ENCODE measurements at places on chromosomes 6 and 20. TPM values are rescaled to one million over a fixed set of nuclear protein-coding genes. Genes with fewer than 3 reads are reported as not detected.

TDP2 gene
- total RNA-seq: 16.0 TPM

- no peak overlapping the region for H3K27ac ChIP-seq
- peaks cover 3% of the 10 kb centered on the region for H3K4me1 ChIP-seq
- DNase-seq: peak; percentile 17
- no peaks in the 10 kb centered on the region for H3K36me3 ChIP-seq
- H3K4me3 ChIP-seq: no peak overlapping the region
- H3K27me3 ChIP-seq: peaks cover 4% of the 10 kb centered on the region
Measured at GRCh38 chr20:1509237-1509636, 18.0 kb upstream of the SIRPB2 start.

GLP1R gene
- under 0.01 TPM for total RNA-seq

GRCh38 chr20:48620507-48621375, 207.1 kb downstream of the PREX1 start:
- H3K27ac ChIP-seq: no peak overlapping the region
- peak; percentile 89 for DNase-seq
- peaks cover 15% of the 10 kb centered on the region for H3K27me3 ChIP-seq
- H3K36me3 ChIP-seq: peaks cover 20% of the 10 kb centered on the region
- H3K4me3 ChIP-seq: peak overlapping the region; percentile 20
- H3K4me1 ChIP-seq: peaks cover 24% of the 10 kb centered on the region

PNPLA1 gene
- not detected for total RNA-seq

DNA sequence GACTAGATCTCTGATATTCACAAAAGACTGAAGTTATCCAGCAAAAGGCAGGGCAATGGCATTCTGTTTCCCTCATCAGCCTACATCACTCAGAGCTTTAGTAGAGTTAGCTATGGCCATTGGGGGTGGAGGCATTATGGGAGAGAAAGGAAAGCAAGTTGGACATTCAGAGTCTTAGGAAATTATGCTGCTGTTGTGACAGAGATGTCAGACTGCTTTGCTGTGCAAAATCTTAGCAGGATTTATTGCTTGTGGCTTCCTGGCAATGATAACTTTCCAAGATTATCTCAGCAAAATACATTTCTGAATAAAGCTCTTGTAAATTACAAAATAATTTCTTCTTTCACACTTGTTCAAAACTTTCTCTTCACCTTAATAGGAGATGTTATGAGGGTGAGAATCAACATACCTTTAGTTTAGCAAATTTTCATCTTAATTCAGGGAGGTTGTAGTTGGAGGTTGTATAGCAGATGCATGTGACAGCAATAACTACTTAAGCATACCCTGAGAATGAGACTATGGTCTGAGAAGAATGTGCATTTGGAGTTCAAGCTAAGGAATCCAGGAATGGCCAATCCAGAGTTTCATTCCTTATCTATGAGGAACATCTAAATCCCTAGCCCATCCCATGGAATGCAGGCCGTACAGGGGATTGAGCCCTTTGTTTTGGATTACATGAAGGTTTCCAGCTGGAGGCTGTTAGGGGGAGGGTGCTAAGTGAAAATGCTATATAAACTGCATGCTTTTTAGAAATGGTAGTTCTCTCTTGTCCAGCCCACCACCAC, 179.8 kb downstream of the HAO1 start:
- no peaks in the 10 kb centered on the region for H3K4me1 ChIP-seq
- no peak for DNase-seq
- H3K4me3 ChIP-seq: no peak overlapping the region
- H3K27ac ChIP-seq: no peak overlapping the region

CCN6 gene
- 0.09 TPM for total RNA-seq

GRCh38 chr6:27188061-27188884, 59.2 kb upstream of the PRSS16 start:
- H3K36me3 ChIP-seq: no peaks in the 10 kb centered on the region
- H3K4me3 ChIP-seq: peak overlapping the region; percentile 84
- peak; percentile 92 for DNase-seq
- H3K27ac ChIP-seq: peak overlapping the region; percentile 93
- H3K4me1 ChIP-seq: peaks cover 6% of the 10 kb centered on the region

SLC22A3 gene
- 8.2 TPM for total RNA-seq

VWA7 gene
- 1.2 TPM for total RNA-seq

DNA sequence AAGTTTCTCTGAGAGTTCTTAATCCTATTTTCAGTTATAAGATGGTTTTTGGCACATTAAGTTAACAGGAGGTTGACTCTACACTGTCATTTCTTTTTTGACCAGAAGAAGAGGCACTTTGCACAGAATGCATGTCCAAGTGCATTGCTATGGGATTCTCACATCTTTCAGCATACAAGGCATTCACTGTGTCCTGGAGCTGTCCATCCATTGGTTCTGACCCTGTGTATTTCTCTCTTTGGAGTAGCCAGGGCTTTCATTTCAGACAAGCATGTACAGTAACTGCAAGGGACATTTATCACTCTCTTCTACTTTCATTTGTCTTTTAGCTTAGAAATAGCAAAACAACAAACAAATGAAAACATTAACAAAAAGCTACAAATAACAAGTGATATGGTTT, 275.1 kb upstream of the IMPG1 start:
- H3K4me3 ChIP-seq: no peak overlapping the region
- H3K36me3 ChIP-seq: no peaks in the 10 kb centered on the region
- DNase-seq: peak; percentile 19
- H3K27ac ChIP-seq: no peak overlapping the region
- H3K27me3 ChIP-seq: no peaks in the 10 kb centered on the region

DNA sequence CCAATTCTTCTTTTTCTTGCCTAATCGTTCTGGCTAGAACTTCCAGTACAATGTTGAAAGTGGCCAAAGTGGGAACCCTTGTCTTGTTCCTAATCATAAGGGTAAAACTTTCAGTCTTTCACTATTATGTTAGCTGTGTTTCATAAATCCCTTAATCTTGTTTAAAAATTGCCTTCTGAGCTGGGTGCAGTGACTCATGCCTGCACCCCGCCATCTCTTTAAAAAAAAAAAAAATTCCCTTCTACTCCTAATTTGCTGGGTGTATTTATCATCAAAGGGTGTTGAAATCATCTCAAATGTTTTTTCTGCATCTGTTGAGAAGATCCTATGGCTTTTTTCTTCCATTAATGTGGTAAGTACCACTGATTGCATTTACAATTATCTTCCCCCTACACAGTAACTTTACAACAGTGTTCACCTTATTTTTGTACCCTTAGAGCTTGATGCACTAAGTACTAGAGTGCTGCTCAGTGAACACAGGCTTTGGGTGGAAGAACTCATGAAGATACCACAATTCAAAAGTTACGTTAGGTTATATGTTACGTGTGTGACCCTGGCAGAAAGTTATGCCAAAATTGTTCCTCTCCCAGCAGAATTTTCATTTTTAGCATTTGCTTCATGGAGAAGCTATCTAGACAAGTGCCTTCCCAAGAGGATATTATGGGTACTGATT, 9.7 kb downstream of the SNRPB start:
- DNase-seq: no peak
- H3K4me1 ChIP-seq: no peaks in the 10 kb centered on the region
- no peaks in the 10 kb centered on the region for H3K27me3 ChIP-seq
- H3K4me3 ChIP-seq: no peak overlapping the region

IL20RA gene
- total RNA-seq: 23.4 TPM

TINAG gene
- total RNA-seq: 0.04 TPM

DNA sequence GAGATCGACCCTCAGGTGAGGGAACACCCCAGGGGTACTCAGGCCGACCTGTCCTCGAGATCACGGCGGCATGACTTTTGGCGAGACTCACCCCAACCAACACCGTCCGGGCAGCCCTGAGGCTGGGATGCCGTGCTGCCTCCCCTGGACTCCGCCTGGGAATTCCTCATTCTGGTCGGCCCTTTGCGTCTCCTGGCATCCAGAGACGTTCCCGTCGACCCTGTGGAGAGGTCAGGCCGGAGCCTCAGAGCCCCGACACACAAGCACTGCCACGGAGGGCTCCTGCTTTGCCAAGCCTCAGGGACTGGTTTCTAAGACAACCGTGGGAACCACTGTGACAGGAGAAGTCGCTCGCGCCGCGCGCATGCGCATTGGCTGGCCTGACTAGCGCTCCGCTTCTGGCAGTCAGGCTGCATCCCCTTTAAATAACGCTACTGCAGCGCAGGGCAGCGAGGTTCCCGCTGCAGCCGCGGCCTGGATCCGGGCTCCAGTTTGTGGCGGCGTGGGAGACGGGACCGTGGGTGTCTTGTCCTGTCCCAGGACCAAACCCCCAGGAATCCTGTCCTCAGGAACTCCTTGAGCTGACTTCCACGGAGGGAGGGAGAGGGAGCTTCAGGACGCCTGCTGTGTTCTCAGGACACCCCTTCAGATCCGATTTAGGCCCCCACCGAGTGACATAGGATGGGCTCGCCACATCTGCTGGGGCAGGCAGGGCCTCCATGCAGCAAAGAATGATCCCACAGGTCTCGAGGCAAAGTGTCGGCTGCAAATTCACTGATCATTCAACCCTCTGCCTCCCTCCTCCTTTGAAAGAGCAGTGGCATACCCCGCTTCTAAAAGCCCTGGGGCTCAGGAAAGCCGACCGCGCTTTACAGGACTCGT, 163.2 kb upstream of the ZNF337 start:
- H3K4me1 ChIP-seq: peaks cover 26% of the 10 kb centered on the region
- DNase-seq: peak; percentile 50
- no peak overlapping the region for H3K4me3 ChIP-seq
- H3K27ac ChIP-seq: no peak overlapping the region
- H3K36me3 ChIP-seq: no peaks in the 10 kb centered on the region

TREM1 gene
- 0.35 TPM for total RNA-seq

TNNC2 gene
- total RNA-seq: 3,356 TPM

ZNFX1 gene
- total RNA-seq: 12.3 TPM

GRCh38 chr6:100440935-100441334, 23.8 kb downstream of the SIM1 start:
- no peak overlapping the region for H3K4me3 ChIP-seq
- no peak for DNase-seq
- H3K4me1 ChIP-seq: no peaks in the 10 kb centered on the region
- no peaks in the 10 kb centered on the region for H3K36me3 ChIP-seq
- H3K27me3 ChIP-seq: no peaks in the 10 kb centered on the region

DNA sequence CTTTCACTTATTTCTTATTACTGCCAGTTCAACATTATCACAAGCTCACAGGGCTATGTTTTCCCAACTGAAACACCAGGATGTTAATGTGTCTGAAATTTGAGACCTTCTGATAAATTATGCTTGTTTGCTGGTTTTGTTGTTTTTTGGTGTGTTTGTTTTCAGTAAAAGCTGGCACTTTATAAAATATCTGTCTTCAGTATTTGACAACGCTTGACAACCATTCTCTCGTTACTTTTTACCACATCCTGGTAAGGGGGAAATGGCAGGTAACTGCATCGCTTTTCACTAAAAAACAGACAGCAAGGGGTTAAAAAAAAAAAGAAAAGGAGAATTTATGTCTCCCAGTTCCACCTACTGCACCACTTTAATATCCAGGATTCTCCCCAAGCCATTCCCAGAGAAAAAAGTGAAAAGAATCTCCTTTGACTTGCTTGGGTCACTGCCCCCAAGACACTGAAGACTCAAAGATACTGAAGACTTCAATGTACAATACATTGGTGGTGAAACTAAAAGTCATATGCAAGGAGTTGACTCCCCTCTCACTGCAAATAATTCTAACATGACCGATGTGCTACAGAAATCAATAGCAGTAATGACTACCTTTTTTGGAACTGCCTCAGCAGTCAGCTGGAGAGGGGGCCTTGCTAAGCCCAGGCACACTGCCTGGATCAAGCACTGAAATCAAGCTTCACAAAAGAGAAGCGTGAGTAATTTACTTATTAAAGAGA, 88.9 kb downstream of the HIVEP2 start:
- H3K4me3 ChIP-seq: no peak overlapping the region
- no peaks in the 10 kb centered on the region for H3K36me3 ChIP-seq
- no peaks in the 10 kb centered on the region for H3K27me3 ChIP-seq
- DNase-seq: no peak
- H3K4me1 ChIP-seq: peaks cover 31% of the 10 kb centered on the region

TCF15 gene
- 5.9 TPM for total RNA-seq

DNA sequence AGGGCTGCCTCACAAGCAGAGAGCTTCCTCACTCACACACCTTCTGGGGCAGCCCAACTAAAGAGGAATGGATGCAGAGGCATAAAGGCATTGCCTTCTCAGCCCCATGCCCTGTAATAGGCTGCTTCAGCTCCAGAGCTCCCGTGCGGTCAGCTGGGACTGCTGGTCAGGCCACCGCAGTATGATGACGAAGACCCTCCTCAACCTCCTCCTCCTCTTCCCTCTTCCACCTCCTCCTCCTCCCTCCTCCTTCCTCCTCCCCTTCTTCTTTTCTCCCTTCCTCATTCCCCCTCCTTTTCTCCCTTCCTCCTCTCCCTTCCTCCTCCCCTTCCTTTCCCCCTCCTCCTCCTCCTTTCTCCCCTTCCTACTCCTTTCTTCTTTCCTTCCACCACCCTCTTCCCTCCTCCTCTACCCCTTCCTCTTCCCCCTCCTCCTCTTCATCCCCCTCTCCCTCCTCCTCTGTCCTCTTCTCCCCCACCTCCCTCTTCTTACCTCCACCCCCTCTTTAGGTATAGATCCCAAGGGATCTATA, 465.3 kb upstream of the CDH4 start:
- H3K27me3 ChIP-seq: no peaks in the 10 kb centered on the region
- H3K4me3 ChIP-seq: no peak overlapping the region
- no peak for DNase-seq
- no peak overlapping the region for H3K27ac ChIP-seq
- H3K36me3 ChIP-seq: no peaks in the 10 kb centered on the region
- H3K4me1 ChIP-seq: peaks cover 9% of the 10 kb centered on the region

- H3K27ac ChIP-seq: no peak overlapping the region
- no peak overlapping the region for H3K4me3 ChIP-seq
- no peaks in the 10 kb centered on the region for H3K36me3 ChIP-seq
- H3K4me1 ChIP-seq: peaks cover 5% of the 10 kb centered on the region
Measured at GRCh38 chr6:113121571-113121970, 735.6 kb upstream of the MARCKS start.

DNA sequence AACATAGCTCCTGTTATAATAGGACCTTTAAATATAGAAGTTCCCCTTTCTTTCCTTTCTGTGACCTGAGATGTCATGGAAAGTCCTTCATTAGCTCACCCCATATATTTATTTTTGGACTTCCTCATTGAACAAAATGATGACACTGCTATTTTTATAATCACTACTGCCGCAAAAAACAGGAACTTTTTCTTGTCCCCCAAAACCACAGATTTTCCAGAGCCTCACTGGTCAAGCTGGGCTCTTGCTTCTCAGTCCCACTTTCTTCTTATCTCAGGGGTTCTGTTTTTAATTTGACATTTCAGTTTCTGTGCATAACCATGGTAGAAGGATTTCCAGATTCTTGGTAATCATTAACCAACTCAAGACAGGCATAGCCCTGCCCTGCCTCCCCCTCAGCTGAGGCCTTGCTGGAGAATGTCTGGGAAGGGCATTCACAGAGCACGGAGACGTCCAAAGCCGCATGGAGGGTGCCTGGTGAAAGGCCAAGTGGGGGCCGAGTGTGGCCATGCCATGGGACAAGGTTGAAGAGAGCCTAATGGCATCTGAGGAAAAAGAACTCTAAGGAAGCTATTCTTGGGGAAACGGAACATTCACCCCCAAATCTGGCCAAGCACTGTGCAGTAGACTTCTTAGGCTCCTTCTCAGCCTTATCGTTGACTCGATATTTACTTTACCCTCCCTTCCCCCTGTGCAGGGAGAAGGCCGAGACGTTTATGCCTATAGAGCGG, 73.7 kb downstream of the EDN1 start:
- no peak overlapping the region for H3K27ac ChIP-seq
- H3K36me3 ChIP-seq: no peaks in the 10 kb centered on the region
- DNase-seq: peak; percentile 76
- no peaks in the 10 kb centered on the region for H3K27me3 ChIP-seq

All from muscle of leg (tissue), 16 donors.